ENCODE measurements at places on chromosomes 3 and 15.

GRCh38 chr3:52220380-52221026 is 4.9 kb downstream of the TLR9 start:
- peak; percentile 61 for DNase-seq

- no peak for DNase-seq
These were observed 96.8 kb upstream of the ROBO2 start for GRCh38 chr3:76943058-76943457.

DNA sequence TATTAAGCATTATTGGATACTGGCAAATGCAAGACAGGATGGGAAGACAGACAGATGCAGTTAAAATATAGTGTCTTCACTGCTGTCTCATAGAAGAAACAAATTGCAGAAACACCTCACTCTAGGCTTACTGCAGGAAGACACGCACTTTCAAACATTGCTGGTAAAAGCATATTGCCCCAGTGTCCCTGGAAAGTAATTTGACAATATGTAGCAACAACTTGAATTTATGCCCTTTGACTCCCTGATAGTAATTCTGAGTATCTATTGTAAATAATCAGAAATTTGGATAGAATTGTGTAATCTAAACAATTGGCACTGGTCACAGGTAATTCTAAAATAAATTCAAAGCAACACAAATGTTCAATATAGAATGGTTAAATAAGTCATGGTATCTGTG is 62.0 kb downstream of the MSL2 start:
- no peak for DNase-seq

DNA sequence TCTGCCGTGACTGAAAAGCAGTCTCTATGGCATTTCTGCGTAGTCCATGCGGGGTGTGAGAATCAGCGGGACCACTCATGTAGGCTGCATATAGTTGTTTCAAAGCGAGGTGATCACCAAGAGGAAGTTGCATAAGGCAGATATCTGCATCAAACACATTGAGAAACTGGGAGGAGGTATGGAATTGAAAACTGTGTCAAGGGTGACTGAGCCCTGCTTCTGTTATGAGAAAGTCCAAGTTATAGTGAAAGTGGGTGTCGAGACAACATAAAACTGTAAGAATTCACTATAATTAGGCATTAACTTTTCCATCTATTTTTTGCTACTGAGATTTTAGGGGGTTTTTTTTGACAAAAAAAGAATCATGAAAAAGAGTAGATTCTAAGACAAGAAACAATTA is 109.3 kb downstream of the ZIC1 start:
- DNase-seq: no peak

DNA sequence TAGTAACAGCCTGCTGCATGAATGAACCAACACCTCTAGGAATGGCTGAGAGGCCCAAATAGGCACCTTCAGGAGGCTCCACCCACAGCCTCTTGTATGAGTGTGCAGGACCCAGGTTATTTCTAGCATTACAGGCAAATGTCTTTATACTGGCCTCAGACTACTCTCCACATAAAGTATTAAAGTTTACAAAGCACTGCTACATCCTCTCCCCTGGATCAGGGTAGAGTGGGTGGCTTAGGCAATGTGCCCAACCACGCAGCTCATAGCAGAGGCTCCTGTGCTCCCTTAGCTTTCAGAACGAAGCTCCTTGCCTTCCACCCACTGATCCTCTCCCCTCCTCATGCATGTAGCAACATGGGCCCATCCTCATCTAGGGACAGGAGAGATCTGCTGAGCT is 16.3 kb downstream of the TMEM43 start:
- no peak for DNase-seq

DNA sequence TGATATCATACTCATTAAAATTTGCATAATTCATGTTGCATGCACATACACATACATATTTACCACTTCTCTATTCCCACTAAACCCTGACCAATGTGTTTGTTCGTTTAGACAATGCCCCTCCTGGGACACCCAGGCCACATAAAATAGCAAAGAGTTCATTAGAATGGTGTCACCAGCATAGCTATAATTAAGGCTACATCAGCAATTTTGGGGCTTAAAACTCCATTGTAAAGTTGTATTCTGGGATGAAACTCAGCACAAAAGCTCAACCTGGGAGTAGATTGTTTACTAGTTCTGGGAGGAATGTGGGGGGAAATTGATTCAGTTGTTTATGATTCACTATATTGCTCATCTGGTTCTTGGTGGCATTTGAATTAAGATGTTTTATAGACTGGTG is 522.2 kb upstream of the SUCLG2 start:
- no peak for DNase-seq

DNA sequence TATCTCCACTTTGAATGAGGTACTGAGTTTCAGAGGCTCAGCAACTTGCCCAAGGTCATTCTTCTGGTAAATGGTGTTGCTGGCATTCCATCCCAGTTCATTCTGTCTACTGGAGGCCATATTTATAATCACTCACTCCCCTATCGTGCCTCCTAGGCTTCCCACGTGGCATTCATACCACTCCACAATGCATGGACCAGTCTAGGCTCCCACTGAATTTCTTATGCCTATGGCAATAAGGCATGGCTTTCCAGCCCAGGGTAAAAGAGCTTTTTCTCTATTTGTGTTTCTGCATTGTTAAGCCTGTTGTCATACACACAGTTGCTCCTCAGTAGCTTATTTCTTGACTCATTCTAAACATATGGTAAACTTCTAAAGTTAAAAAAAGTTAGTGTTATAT is 19.9 kb downstream of the BBX start:
- DNase-seq: no peak

- no peak for DNase-seq
These were observed 642.6 kb downstream of the SQOR start for GRCh38 chr15:46277451-46277850.

DNA sequence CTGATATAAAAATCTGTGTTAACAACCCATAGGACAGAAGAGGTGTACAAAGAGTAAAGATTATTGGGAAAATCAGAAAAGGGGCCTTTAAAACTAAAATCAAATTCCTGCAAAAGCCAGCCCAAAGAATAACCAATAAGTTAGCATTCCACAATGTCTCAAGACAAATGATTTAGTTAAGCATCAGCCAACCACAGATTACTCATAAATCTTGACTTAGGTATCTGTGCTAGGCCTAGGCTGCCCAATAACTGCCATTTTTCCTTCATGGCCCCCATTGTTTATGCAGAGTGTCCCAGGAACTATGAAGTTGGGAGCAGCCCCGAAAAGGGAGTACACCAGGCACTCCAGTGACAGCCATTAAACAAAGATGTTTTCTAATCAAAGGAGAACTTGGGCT is 7.4 kb downstream of the TRANK1 start:
- no peak for DNase-seq

GRCh38 chr3:57538465-57538864 is 5.7 kb downstream of the DNAH12 start:
- no peak for DNase-seq

- DNase-seq: no peak
These were observed 2.2 kb downstream of the TAGLN3 start for GRCh38 chr3:112000966-112001365.

GRCh38 chr3:105700575-105700974 is 168.2 kb downstream of the CBLB start:
- no peak for DNase-seq

GRCh38 chr3:55490276-55490913 is 3.3 kb upstream of the WNT5A start:
- DNase-seq: no peak

DNA sequence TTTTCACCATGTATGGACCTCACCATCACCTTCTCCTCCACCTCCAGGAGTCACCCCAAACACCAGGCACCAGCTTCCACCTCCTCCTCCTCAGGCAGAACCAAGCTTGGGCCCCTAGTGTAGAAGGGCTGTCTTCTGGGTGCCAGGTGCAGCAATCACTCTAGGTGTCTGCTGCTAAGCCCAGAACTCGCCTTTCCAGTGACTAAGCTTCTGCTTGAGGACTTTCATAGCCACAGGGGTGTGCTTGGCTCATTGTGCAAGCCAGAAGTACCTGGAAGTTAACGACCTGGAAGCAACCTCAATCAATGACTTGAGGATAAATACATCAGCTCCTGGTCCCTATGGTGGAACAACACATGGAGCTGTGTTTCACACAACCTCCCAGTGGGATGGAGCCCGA is 49.8 kb upstream of the PXYLP1 start:
- no peak for DNase-seq

DNA sequence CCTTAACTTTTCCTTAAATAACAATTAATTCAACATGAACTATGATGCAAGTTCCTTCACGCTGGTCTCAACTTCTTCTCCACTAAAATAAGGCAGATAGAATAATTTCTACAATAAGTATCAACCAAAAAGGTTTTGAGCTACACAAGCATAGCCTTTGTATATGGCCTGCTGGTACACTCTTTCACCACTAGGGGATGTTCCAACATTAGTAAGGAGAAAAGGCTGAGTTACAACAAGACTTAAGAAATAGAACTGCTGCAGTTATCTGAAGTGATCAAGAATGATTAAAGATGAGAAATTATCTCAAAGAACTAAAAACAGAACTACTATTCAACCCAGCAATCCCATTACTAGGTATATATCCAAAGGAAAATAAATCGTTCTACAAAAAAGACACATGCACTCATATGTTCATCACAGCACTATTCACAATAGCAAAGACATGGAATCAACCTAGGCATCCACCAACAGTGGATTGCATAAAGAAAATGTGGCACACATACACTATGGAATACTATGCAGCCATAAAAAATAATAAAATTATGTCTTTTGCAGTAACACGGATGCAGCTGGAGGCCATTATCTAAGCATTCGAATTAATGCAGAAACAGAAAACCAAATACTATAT is 14.4 kb downstream of the ATP13A3 start:
- DNase-seq: peak; percentile 88

- DNase-seq: no peak
These were observed 499.4 kb downstream of the GBE1 start for GRCh38 chr3:81261996-81262395.

DNA sequence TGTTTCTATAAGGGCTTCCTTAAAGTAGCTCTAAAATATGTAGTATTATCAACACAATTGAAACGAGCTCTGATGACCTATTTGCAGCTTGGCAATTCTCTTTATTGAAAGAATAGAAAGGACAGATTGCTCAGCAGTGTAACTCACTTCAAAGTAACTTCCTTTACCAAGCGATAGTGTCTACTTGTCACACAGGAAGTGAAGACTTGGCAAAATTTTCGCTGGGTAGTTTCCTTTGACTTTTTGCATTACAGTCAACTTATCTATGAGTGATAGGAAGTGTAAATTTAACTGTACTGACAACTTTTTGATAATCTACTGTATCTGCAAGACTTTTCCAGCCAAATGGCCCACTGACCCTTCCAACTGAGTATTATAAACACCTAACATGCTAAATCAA is 22.8 kb downstream of the SLC9A9 start:
- DNase-seq: no peak

GRCh38 chr3:146139586-146140110 is 21.3 kb downstream of the PLOD2 start:
- DNase-seq: no peak

DNA sequence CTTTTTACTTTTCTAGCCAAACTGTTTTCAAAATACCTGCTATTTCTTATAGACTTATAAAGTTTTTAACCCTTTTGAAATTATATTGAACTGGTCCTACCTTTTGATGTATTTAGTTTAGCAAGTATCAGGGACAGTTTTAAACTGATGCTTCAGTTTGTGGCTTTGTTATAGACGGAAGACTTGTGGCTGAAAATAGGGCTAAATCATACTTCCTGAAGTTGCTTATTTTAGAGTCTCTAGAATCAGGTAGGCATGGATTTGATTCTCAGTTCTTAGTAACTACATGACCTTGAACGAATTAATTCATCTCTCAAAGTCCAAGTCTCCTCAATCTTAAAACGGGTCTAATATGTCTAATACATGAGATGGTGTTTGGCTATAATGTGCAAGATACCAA is 322.8 kb downstream of the RAP2B start:
- no peak for DNase-seq

GRCh38 chr3:40637906-40638305 is 113.1 kb downstream of the ZNF621 start:
- DNase-seq: no peak

DNA sequence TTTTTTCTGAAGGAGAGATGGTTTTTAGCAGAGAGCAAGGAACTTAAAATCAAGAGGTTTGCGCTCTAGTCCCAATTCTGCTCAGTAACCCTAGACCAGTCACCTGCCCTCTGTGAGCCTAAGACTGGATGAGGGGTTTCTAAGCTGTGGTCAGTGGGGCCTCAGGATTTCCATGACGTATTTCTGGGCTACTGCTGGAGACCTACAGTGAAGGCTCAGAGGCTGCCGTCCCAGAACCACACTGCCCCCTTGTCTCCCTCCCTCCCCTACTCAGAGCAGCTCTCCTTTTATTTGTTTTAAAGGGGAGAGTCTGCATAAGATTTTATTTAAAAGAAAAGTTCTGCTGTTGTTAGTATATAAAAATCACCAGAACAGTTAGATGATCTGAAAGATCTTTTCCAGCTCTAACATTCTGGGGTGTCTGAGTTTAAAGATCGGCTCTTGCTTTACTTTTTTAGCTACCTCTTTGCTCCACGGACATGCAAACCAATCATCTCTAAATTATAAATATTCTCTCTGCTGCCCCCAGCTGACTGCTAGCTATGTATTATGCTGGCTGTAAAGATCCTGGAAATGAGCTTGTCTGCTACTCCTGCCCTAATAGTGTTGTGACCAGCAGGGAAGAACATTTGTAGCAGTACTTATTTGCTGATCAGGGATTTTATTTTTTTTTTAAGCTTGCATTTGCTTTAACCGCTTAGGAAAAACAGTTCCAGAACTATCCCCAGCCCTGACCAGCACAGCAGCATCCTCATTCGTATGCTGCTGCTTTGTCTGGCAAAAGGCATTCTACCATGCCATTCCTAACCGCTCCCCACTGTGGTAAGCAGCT is 28.6 kb upstream of the NDUFB4 start:
- DNase-seq: peak; percentile 84

GRCh38 chr15:47066392-47066791 is 650.9 kb upstream of the SEMA6D start:
- DNase-seq: no peak

GRCh38 chr3:31481697-31482096 is 51.0 kb upstream of the STT3B start:
- no peak for DNase-seq

- DNase-seq: peak; percentile 99
These were observed 9.7 kb upstream of the LARP6 start for GRCh38 chr15:70863450-70864218.

GRCh38 chr15:85620690-85621049 is 174.1 kb downstream of the KLHL25 start:
- DNase-seq: no peak

DNA sequence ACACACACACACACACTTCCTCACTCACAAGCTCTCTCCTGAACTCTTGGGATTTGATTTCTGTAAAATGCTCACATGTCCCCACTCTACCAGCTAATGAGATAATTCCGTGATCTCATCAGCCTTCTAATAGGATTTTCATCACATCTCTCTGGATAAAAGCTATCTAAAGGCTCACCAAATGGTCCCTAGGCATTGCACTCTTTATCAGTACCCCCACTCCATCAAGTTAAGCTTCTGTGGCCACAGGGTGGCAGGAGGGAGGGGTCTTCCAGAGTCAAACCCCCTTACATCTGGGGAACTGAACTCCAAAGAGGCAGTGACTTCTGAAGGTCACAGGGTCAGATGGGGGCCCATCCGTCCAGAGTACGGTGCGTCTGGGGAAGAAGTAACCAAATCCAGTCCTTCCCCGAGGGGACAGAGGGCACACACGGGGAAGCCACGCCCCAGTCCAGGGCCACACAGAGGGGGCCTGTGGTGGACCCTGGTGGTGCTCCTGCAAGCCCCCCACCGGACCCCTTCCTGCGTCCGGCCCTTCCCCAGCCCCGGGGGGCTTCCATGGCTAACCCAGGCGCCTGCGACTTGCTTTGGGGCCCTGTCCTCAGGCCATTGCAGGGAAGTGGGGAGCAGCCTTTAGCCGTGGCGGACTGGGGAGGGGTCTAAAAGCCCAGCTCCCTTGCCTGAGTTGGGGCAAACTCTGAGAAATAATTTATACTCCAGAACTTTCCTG is 25.5 kb downstream of the CPN2 start:
- DNase-seq: no peak
